ENCODE measurements at places on chromosomes 16 and 17.

DNA sequence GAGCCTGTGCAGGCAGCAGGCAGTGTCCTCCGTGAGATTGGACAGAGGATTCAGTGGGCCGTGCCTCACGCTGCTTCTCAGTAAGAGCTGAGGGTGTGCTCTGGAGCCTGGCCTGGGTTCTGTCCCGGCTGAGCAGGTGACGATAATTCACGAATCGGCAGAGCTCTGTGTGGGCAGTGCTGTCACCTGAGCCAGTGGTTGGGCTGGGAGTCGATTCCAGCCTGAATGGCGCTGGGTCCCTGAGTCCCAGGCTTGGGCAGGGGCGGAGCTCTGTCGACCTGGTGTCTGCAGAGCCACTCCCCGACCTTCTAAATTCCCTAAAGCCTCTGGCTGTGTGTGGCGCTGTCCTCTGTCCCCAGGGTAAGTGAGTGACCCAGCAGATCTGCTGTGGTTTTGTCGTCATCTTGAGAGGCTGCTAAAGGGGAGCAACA lies 8.4 kb downstream of the ACSF3 start:
- no peak for DNase-seq

DNA sequence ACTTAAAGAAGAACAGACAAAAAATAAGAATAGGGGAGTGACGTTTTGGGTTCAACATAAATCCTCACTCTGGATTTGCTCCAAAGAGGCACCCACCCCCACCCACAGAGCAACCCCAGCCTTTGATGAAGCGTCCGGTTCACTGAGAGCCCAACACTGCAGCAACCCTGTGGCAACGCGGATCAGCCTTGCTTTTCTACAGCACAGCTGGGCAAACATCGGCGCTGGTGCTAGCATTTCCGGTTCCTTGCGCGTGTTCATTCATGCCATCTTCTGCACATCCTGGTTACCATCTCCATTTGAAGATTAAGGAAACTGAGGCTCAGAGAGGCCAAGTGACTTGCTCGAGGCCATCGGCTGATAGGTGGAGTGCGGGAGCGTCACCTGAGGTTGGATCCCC lies 8.7 kb upstream of the GINS2 start:
- no peak for DNase-seq

DNA sequence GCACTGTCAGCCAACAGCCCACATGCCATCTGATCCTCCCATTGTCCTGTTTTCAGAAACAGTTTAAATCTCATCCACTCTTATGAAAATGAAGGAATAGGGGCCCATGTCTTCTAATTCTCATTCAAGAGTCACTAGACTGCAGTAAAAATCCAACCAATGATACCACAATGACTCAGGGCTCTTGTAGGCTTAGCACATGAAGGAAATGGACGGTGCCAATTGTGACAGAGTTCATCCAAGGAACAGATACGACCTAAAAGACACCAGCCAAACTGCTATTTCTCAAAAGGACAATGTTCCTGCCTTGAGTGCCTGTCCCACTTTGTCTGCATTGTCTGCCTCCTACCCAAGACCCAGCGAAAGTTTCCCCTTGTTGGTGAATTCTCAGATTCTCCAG lies 204.8 kb upstream of the COX10 start:
- DNase-seq: no peak

- no peak for DNase-seq
These were observed 1.4 kb downstream of the MEIOB start for GRCh38 chr16:1870365-1871082.

DNA sequence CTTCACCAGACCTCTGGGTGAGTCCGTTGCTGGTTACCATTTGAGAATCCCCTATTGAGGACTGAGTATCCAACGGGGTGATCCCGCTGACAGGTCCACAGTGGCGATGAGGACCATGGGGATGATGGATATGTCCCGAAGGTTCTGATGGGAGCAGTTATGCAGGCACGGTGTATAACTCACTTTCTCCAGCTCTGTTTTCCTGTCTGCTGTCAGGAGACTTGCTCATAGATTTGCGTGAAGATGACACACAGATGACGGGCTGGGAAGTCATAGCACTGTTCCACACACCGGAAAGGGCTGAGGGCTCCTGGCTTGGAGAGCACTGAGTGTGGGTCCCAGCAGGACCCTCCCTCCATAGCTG lies 22.2 kb upstream of the ADCY7 start:
- DNase-seq: no peak

GRCh38 chr17:72387487-72387886 lies 266.7 kb downstream of the SOX9 start:
- no peak for DNase-seq

GRCh38 chr16:86768228-86768791 lies 190.0 kb downstream of the FOXL1 start:
- no peak for DNase-seq

DNA sequence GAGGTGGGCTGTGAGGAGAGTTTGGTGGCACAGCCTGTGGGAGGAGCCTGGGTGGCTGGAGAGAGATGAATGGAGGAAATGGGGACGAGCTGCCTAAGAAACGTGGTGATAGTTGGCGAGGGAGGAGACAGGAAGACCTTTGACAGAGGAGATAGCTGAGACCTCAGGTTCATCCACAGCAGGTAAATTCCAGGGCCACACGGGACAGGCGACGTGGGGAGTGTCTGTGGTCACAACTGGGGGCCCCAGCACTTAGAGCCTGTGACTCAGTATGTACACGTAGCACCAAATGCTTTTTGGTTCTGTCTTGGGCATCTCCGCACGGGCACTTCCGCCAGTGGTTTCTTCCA lies 7.7 kb downstream of the MINK1 start:
- no peak for DNase-seq

Measured in GM12892 (cell line).